Fibroblast of skin of left biceps (primary cell): ENCODE measurements at places on chromosomes 16 and 17.

DNA sequence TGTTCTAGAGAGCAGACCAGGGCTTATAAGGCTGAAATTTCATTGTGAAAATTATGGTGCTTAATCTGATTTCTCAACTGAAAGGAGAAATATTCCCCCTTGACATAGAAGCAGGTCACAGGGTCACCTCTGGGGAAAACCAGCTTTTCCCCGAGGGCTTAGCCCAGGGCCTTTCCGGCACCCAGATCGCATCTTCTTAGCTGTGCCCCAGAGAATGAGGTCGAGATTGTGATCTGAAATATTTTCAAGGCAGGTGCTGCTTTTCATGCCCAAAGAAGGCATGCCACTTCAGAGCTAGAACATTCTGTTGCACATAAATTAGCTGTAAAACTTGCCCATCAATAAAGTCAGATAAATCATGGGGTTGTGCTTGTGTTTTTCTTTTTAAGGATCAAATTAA, 25.4 kb upstream of the ARHGAP17 start:
- DNase-seq = no peak

- no peak for DNase-seq
These were observed 43.1 kb upstream of the NKD1 start for GRCh38 chr16:50505115-50505514.

- DNase-seq = no peak
These were observed 86.2 kb upstream of the CDC42EP4 start for GRCh38 chr17:73397856-73398540.

DNA sequence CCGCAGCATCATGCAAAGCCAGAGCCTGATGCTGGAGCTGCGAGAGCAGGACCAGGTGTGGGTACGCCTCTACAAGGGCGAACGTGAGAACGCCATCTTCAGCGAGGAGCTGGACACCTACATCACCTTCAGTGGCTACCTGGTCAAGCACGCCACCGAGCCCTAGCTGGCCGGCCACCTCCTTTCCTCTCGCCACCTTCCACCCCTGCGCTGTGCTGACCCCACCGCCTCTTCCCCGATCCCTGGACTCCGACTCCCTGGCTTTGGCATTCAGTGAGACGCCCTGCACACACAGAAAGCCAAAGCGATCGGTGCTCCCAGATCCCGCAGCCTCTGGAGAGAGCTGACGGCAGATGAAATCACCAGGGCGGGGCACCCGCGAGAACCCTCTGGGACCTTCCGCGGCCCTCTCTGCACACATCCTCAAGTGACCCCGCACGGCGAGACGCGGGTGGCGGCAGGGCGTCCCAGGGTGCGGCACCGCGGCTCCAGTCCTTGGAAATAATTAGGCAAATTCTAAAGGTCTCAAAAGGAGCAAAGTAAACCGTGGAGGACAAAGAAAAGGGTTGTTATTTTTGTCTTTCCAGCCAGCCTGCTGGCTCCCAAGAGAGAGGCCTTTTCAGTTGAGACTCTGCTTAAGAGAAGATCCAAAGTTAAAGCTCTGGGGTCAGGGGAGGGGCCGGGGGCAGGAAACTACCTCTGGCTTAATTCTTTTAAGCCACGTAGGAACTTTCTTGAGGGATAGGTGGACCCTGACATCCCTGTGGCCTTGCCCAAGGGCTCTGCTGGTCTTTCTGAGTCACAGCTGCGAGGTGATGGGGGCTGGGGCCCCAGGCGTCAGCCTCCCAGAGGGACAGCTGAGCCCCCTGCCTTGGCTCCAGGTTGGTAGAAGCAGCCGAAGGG, 24.2 kb downstream of the C1QTNF1 start:
- DNase-seq = no peak

GRCh38 chr16:48052731-48053417, 102.9 kb downstream of the ABCC12 start:
- no peak for DNase-seq

- no peak for DNase-seq
These were observed 42.7 kb upstream of the ICAM2 start for GRCh38 chr17:64063088-64063487.

GRCh38 chr16:78228704-78229103, 129.2 kb downstream of the WWOX start:
- no peak for DNase-seq
